ENCODE measurements at places on chromosomes 4 and X. TPM values are rescaled to one million over a fixed set of nuclear protein-coding genes. Genes with fewer than 3 reads are reported as not detected.

GRCh38 chrX:48677516-48677915 lies 6.1 kb upstream of the WAS start:
- DNase-seq = peak; percentile 71

- DNase-seq = no peak
Observed at GRCh38 chr4:54315561-54316538, 86.8 kb downstream of the PDGFRA start.

DNA sequence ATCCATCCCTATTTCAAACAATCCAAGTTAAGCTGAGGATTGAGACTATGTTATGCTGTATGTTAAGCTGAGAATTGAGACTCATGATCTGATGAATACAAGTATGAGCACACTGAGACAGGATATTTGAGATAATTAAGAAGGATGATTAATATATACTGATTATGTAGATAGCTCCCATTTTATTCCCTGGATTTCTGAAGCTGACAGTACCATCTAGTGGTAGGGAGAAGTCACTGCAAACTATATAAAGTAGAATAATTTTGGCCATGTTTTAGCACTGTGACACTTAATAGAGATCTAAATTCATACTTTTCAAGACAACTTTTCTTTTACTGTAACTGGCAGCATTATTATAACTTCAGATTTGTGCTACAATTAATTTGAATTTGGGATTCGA lies 63.8 kb upstream of the HPRT1 start:
- DNase-seq = no peak

DNA sequence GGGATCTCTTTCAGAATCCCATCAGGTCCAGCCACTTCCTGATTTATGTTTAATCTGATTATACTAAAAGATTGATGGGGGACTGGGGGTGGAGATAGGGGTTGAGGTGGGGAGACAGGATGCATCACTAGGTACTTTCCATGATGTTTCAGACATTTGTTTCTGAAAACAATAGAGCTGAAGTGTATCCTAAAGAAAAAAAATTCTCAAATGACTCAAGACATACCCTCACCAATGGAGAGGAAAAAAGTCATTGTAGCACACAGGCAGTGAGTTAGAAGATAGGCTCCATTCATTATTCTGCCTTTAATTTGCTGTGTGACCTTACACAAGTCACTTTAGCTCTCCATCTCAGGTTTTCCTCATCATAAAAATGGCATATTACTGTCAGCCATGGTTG lies 33.1 kb downstream of the LHFPL1 start:
- no peak for DNase-seq

- no peak for DNase-seq
Observed at GRCh38 chr4:113575401-113575800, 186.1 kb downstream of the CAMK2D start.

AMBN gene
- total RNA-seq = not detected

CC2D2A gene
- total RNA-seq = 23.1 TPM

DNA sequence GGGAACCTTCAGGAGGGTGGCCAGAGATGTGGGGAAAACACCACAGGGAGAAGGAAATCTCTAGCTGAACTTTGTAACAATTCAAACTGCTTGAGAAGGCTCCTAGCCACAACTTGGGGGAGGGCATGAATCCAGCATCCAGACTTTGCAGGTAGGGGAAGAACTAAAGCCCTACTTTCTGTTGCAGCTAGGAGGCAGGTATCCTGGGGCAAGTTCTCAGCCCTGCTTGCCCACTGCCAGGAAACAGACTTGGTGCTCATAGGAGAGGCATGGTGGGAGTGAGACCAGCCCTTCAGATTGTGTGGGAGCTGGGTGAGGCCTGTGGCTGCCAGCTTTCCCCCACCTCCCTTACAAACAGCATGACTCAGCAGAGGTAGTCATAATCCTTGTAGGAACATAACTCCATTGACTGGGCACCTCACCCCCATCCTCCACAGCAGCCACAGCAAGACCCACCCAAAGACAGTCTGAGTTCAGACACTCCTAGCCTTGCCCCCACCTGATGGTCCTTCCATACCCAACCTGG lies 209.5 kb upstream of the CPEB2 start:
- DNase-seq = no peak

DNA sequence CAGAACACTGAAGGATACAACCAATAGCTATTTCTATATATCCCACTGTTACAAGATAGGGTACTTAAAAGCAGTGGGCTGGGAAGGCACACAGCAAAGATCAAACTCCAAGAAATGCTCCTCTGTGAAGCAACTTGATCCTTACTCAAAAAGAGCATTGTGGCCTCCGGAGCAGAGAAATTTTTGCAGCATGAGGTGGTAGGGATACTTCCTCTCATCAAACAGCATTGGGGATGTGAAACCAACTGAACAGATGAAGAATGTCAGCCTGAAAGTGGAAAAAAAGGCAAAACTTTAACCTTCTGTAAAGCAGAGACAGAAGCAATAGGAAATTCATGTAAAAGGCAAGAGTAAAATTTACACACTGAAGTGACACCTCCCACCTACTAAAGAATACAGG lies 92.2 kb downstream of the HUWE1 start:
- no peak for DNase-seq

- no peak for DNase-seq
Observed at GRCh38 chr4:51885363-51885762, 42.4 kb downstream of the DCUN1D4 start.

- DNase-seq = no peak
Observed at GRCh38 chr4:163556177-163556576, 61.7 kb downstream of the TMA16 start.

GRCh38 chr4:7821245-7822136 lies 118.2 kb downstream of the AFAP1 start:
- peak; percentile 62 for DNase-seq

DNA sequence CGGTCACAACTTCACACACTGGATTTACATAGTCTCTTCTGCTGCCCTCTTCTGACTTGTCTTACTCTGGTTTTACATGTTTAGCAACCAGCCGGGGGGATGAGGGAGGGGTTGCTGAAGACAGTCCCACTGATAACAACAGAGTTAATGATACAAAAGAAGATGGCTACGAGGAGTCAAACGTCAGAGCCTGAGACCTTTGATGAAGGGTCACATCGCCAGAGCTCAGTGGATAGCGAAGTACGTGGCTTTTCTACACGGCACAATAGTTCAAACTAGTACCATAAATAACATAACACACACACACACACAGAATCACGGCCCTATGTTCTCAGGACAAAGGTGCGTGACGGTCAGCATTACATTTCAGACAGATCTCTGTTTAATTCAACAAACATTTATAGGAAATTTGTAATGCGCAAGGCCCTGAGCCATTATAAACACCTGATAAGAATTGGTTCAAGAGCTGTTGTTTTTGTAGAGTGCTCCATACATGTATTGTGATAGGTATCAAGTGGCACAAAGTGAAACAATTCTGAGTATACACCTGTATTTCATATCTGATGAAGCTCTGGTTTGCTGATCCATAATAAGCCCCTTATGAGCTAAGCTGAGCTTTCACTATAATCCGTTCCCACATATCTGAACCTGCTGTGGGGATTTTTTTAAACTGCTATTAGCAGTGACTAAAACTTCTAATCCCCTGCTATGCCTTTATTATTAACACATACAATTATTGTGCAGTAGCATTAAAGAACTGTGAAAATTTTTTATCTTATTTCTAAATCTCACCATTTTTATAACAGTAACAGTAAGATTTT lies 100.0 kb downstream of the NR3C2 start:
- no peak for DNase-seq

CENPVL3 gene
- total RNA-seq = not detected

HSFX3 gene
- not detected for total RNA-seq

GRCh38 chr4:107094332-107094731 lies 58.2 kb upstream of the DKK2 start:
- DNase-seq = no peak

- DNase-seq = no peak
Observed at GRCh38 chr4:181157647-181158046, 1085.6 kb upstream of the TENM3 start.

WAS gene
- total RNA-seq = 12.2 TPM

GRCh38 chrX:154731184-154731583 lies 19.7 kb downstream of the GAB3 start:
- no peak for DNase-seq

MAB21L2 gene
- total RNA-seq = 0.10 TPM

- DNase-seq = no peak
Observed at GRCh38 chrX:122418758-122419157, 765.3 kb upstream of the GRIA3 start.

PAGE2 gene
- not detected for total RNA-seq

GRCh38 chr4:6044276-6044675 lies 26.0 kb upstream of the C4orf50 start:
- DNase-seq = no peak
